ENCODE measurements at places on chromosomes 2 and 18.

DNA sequence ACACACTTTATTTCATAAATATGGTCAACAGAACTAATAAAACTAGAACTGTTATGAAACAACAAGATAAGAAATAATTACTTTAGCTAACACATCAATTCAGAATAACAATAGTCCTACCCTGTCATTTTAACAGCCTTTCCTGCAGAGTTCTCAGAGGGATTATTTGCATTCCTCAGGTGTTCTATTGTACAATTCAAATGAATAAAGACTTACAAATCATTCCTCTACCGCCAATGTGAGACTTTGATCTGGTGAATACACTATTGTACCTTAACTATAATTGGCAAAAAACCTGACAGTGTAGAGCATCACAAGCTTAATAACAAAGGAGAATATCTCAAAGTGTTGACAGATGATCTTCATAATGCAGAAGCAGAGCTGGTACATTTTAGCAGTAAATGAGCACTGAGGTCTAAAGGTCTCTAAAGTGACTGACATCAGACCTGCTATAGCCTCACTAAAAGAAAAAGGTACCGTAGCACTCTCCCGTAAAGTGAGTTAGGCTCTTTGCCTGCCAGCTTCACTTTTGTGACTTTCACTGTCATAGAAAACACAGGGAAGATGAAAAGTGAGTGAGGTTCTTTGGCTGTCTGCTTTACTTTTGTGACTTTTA, 118.8 kb upstream of the SP3 start:
- DNase-seq = no peak

DNA sequence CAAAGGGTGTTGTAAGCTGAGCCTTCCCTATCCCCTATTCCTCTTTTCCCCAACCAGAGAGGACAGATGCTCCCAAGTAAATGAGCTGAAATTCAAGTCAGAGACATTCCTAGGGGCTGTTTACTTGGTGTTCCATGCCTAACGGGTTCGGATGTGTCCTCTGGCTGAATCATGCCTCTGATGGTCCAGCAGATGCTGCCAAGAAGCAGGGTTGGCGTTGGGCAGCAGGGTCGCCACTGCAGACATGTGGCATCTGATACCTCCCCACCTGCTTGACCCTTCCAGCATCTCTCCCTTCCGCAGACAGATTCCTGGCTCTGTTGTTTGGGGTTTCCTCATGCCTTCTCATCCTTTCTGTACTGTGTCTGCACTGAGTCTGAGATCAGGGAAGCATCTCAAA, 108.3 kb downstream of the HNRNPLL start:
- DNase-seq = no peak

DNA sequence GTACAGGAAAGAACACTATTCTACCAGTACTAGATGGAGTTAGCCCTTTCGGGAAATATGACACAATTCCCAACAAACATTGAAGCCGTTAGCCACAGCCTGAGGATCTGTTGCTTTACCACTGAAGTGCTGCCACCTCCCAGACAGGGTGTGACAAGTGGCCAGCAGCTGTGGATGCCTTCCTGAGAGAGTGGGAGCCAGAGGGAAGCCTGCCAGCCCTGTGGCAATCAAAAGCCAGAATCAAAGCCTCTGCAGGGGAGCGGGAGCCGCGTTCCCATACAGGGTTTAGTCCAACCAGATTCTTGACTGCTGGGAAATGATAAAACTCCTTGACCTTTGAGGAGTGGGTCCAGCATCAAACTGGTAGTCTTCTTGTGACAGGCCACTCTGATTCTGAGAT, 38.0 kb downstream of the SLC4A1AP start:
- no peak for DNase-seq

DNA sequence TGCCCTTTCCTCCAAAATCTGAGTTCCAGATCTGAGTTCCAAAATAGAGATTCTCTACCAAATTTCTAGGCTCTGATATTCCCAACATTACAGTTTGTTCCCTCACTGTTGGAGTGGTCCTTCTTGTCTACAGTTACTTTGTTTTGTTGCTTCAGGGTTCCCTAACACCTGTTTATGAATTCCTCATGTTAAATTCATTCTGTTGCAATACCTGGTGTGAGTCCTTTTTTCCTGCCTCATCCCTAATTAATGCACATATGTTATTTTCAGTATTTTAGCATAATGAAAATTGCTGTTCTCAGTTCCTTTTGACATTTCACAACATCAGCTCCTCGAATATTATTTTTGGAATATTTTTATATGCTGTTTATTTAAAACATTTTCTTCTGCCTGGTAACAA, 16.2 kb downstream of the SERPINB13 start:
- DNase-seq = no peak

DNA sequence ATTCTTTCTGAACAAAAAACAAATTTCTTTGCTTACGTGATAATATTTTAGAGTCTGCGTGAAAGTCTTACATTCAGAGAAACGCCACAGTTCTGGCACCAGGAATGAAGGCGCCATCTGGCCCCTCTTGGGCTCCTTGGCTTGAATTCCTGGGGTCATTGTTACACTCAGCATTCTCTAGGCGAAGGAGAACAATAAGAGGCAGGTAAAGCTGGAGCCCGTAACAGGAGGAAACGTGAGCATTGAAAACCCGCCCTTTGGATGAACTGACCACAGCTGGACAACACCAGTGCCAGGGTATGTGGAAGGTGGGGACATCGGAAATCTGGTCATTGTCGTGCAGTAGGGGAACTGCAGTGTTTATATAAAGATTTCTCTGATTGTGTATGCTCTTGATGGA, 144.8 kb downstream of the RNF152 start:
- DNase-seq = no peak

DNA sequence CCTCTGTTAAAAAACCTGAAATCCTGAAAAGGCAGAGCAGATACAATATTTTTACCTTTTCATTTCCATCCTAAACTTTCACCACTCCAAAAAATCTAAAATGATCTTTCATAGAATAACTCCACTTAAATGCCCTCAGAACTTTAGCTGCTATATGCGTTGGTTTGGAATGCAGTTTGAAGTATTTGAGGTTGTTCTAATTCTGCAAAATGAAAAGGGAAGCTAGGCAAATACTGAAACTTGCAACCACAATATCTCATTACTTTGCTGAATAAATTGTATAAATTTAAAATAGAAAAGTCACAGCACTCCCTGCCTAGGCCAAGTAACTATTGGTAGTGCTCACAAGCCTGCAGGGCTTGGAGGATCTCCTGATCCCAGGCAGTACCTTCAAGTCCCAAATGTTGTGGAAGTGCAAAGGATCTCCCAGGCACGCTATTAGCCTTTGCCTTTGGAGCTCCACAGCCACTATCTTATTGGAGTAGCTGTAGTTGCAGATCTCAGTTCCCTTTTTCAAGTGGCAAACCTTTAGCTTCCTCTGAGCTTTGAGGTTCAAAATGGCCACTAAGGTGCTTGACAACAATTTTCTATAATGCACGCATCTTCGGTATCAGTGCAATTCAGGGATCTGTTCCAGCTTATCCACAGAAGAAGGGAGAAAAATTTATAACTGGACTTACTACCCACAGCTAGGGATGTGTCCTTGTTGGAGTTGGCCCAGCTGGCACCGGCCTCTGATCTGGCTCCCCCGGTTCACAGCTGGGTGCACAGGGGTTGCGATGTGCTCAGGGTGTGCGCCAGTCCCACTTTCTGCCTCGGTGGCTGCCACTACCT, 43.4 kb upstream of the ANKRD62 start:
- DNase-seq = peak; percentile 45

DNA sequence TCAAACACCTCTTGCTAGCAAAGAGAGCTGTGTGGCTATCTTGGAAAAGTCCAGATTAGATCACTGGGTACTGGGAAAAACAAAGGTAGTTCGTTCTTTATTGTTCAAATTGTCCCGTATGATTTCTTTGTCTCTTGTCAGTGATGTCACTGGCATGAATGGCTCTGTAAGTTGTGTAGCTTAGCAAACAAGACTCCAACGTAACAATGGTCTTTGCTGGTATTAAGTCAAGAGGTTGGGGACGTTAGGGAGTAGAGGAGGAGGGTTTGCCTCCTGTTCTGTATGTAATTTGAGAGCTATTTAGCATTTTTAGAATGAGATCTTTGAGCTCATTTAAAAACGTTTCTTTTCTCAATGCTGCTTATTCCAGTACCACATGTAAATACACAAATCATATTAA, 216.5 kb upstream of the SP5 start:
- no peak for DNase-seq

DNA sequence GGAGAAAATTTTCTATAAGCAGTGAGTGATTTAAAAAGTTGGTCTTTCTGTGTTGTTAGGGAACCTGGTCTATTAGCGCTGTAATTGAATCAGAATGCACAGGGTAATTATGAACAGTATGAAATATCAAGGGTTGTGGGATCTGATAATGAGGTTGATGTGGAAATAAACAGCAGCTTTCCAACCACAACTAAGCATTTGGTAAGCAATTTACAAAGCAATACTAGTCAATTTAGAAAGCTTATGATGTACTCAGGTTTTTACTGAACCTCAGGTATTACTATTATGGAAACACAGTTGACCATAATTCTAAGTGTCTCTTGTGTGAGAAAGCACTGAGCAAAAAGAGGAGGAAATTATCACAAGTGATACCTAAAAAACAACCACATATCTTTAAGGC, 11.0 kb upstream of the SMCHD1 start:
- no peak for DNase-seq

DNA sequence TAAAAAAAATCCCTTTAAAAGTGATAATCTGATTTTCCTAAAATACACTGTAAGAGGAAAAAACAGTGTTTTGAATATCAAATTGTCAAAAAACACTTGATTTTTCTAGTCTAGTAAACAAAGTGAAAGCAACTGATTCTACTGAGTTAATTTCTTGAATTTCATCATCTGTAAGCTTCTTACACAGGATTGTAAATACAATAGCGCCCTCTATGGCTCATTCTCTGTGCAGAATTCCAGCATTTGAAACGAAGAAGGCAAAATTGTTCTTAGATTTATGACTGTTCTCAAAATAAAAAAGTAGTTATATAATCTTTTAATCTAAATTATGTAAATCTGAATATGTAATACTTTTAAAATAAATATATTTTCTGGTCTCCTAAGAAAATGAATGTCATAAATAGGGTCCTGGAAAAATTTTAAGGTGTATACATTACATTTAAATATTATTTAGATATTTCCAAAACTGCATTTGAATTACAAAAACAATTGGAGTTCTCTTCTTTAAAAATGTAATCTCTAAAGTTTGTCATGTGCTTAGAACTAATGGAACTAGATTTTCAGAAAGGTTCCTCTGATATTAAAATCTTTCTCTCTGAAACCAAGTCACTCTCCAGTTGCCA, 176.9 kb upstream of the MC4R start:
- peak; percentile 78 for DNase-seq

DNA sequence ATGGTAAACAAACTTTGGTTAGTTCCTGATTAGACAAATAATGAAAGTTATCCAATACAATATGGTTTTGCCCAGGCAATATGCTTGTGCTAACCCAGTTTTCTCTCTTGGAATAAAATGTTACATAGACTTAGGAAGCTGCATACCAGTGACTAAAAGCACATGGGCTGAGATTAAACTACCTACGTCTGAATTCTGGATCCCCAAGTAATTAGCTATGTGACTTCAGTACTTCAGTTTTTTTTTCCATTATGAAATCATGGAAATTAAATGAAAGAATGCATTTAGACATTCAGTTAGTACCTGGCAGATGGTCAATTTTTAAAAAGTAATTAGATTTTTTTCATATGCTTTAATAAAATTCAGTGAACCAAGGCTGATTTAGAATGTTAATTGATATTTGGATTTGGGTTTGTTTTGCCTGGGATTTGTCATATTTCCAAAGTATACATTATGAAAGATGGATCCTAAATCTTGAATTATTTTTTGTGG, 213.9 kb downstream of the PTH2R start:
- no peak for DNase-seq

- DNase-seq = no peak
Measured at GRCh38 chr18:49924293-49924983, 111.1 kb upstream of the ACAA2 start.

GRCh38 chr2:206832873-206833272, 67.5 kb downstream of the FASTKD2 start:
- no peak for DNase-seq

DNA sequence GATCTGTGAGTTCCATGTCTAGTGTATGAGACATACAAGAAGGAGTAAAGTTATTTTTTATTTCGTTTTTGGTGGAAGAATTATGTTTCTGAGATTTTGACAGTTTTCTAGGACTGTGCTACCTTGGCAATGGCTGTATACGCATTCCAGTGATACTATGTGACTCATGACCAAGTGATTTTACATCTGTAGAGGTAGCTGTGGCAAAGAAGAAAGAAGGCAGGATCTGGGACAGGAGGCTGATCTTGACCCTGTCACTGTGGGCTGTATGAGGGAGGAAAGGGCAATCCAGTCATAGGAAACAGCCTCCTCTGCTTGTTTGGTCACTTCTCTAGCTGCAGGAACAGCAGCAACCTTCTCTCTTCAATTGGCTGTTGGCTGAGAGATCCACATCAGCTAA, 44.0 kb upstream of the PDCL3 start:
- no peak for DNase-seq

GRCh38 chr18:36139245-36139644, 9.5 kb downstream of the ELP2 start:
- DNase-seq = no peak

DNA sequence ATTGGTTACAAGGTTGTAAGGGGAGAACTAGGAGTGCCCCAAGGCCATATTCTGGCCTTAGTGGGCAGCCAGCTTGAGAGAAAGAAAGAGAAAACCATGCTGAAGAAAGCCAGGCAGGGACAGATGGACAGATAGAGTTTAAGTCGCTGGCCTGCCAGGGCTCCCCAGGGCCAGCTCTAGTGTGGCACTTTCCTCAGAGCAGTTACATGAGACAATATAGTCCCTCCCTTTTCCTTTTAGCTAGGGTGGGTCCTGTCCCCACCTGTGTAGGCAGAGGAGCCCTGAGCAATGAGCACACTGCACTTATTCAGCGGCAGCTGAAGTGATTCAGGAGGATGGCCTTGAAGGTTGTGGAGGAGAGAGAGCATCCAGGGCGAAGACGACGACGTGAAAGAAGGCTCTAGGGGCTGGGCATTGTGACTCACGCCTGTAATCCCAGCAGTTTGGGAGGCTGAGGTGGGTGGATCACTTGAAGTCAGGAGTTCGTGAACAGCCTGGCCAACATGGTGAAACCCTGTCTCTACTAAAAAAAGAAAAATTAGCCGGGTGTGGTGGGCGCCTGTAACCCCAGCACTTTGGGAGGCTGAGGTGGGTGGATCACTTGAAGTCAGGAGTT, 152.0 kb upstream of the SLC1A4 start:
- no peak for DNase-seq

- DNase-seq = peak; percentile 48
Measured at GRCh38 chr2:71704131-71704561, 250.8 kb downstream of the DYSF start.

DNA sequence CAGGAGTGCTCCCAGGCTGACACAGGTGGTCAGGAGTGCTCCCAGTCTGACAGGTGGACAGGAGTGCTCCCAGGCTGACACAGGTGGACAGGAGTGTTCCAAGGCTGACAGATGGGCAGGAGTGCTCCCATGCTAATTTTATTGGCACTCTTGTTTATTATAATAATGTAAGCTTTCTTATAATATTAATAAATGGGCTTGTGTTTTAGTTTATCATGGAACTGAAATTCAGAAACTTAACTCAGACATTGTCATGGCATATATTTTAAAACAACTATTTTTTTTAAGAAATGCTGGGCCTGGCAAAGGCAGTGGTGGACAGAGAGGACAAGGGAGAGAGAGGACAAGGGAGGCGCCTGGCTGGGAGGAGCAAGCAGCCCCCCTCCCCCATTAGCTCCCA, 18.7 kb downstream of the ANO7 start:
- DNase-seq = no peak
